Lung microvascular endothelial cell (primary cell): ENCODE measurements at places on chromosomes 1 and 21. TPM values are rescaled to one million over a fixed set of nuclear protein-coding genes. Genes with fewer than 3 reads are reported as not detected.

Gene PGBD5
- total RNA-seq: 0.22 and 0.60 TPM in 2 replicates

Gene SPRR2F
- not detected in 2 replicates for total RNA-seq

Gene TNFRSF4
- total RNA-seq: 1.5 and 4.2 TPM in 2 replicates

Gene OR2L8
- not detected in 2 replicates for total RNA-seq

Gene REN
- total RNA-seq: not detected in 2 replicates

Gene LCE1C
- total RNA-seq: not detected in 2 replicates

Gene IL20
- not detected in 2 replicates for total RNA-seq
